ENCODE measurements at places on chromosomes 16 and 17.
A peak's percentile ranks its signal among the peaks of the same experiment; 100 is the strongest.

- DNase-seq, result no peak
Observed at GRCh38 chr16:50861451-50861850, 119.6 kb downstream of the CYLD start.

DNA sequence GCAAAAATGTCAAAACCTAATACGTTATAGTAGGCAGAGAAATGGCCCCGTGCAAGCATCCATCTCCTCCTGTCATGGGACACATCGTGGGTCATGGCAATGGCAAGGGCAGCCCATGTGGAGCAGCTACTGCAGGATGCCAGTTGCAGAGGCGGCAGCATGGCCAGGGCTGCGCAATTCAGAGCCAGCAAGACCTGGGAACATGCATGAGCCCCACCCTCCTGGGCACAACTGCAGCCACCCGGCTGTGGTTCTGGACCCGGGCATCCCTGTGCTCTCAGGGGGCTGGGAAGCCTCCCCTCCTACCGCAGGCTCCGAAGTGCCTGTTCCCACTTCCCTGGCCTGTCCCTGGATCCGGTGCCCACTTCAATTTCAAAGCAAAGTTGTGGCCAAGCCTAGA lies 203.6 kb downstream of the CPPED1 start:
- DNase-seq, result no peak

- peak; percentile 74 for DNase-seq
Observed at GRCh38 chr17:8151641-8152111, 528 bp downstream of the PER1 start.

GRCh38 chr17:57919918-57920317 lies 35.3 kb downstream of the CUEDC1 start:
- DNase-seq, result no peak

GRCh38 chr17:75683583-75683982 lies 16.4 kb downstream of the SAP30BP start:
- DNase-seq, result peak; percentile 55

GRCh38 chr17:54968988-54969332 lies 395 bp downstream of the STXBP4 start:
- DNase-seq, result peak; percentile 62

GRCh38 chr16:86558355-86559193 lies 3.5 kb upstream of the MTHFSD start:
- no peak for DNase-seq

- no peak for DNase-seq
Observed at GRCh38 chr16:68281368-68282063, 17.2 kb downstream of the SLC7A6 start.

All from dermis blood vessel endothelial cell (primary cell).